ENCODE measurements at places on chromosomes 4 and X.

DNA sequence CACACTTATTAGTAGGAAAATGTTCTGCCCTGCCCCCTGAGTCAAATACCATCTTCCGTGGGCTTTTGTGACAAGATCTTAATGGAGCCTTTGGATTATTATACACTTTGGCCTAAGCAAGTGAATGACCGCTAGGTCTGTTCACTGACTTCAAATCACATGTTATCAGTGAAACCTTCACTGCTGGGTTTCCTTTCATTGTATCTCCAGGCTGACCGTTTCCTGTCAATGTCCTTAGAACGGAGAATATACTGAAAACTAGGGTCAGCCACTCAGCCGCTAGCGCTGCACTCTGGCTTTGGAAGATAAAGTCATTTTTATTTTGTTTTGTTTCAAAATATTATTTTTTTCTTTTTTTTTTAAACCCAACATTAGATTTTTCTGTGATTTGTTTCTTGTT, 107.0 kb upstream of the TLL1 start:
- DNase-seq, result no peak

- no peak for DNase-seq
Measured at GRCh38 chr4:102299354-102300107, 45.8 kb downstream of the SLC39A8 start.

GRCh38 chrX:107429090-107429489, 20.4 kb upstream of the FRMPD3 start:
- no peak for DNase-seq

DNA sequence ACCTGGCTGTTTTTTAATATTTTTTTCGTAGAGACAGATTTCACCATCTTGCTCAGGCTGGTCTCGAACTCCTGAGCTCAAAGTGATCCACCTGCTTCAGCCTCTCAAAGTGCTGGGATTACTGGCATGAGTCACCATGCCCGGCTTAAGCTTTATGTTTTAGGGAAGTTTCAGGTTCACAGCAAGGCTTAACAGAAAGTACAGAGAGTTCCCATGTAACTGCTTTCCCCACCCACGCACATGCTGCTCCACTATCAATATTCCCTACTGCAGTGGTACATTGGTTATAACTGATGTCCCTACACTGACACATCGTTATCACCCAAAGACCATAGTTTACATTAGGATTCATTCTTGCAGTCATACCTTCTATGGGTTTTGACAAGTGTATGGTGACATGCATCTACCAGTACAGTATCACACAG, 62.7 kb downstream of the PRPS1 start:
- DNase-seq, result no peak

DNA sequence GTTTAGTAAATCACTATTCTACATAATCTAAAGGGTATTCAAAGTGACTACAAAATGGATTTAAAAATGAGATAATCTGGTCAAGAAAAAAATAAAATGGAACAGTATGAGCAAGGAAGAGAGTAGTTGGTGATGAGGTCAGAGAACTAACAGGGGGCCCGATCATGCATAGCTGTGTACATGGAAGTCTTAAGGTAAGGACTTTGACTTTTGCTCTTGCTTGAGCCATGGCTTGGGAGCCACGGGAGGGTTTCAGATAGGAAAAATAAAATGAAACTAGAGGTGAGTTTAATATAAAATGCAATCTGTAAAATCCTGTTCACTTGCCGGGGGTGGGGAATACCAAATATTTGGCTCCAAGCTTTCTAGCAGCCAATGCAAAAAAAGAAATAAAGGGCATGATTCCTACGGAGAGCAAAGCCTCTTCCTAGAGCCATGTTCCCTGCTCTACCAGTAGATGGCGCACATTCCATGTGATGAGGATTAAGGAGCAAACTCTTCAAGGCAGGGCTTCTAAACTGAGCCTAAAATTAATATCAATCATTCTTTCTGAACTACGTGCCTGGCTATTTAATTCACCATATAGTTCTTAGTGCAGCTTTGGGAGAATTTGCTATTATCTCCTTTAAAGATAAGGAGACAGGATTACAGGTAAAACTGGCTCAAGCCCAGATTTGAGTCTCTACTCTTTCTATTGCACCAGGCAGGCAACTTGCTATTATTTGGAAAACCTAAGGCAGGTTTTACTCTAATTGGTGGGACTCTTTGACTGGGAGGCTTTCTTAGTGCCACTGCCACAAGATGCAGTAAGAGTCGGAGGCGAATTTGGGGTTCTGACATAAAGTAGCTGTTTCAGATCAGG, 6.8 kb upstream of the CLCN5 start:
- no peak for DNase-seq

DNA sequence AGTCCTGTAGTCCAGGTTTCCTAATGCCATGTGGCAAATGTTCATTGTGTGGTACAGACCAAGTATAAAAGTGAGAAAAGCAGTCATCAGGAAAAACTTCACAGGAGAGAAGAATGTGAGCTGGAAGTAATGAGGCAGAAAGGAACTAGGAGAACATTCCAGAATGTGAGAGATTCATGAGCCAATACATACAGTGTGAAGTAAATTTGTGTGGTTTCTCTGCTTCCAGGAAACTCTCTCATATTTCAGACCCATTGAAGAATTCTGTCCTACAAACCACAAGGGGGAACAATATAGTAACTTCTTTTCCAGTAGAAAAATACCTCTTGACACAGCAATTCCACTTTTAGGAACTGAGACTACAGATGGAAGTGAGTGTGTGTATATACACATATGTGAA, 136.5 kb downstream of the RNF150 start:
- DNase-seq, result no peak

GRCh38 chr4:54614149-54614548, 43.6 kb upstream of the KIT start:
- DNase-seq, result no peak

GRCh38 chr4:4922441-4922840, 63.0 kb downstream of the MSX1 start:
- DNase-seq, result no peak

DNA sequence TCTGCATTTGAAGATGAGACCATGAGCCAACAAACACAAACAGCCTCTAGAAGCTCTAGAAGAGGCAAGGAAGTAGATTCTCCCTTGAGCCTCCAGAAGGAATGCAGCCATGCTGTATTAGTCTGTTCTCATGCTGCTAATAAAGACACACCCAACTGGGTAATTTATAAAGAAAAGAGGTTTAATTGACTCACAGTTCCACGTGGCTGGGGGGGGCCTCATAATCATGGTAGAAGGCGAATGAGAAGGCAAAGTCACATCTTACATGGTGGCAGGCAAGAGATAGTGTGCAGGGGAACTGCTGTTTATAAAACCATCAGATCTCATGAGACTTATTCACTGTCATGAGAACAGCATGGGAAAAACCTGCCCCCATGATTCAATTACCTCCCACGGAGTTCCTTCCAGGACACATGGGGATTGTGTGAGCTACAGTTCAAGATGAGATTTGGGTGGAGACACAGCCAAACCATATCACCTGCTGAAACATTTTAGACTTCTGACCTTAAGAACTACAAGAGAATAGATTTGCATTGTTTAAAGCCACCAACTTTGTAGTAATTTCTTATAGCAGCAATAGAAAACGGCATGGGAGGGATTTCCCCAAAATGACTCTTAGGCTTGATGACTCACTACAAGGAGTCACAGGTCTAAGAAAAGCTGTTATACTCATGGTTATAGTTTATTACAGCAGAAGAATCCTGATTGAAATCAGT, 284.4 kb upstream of the SFRP2 start:
- no peak for DNase-seq

GRCh38 chr4:151657896-151658295, 102.9 kb downstream of the GATB start:
- no peak for DNase-seq

DNA sequence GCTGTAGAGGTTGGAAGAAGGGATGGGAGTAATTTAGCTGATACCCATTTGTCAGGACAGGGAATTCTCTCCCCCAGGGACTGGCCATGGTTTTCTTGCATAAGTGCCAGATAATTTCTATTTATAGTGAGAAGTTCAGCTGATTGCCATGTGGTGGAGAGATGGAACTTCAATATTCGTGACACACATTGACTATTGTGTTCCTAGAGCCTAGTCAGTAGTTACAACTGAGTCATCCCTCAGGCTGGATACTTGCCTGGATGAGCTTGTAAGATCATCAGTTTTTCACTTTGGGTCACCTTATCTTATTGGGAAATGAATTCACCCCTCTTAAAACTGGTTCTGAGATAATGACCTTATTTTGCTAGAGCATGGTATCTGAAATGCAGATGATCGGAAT, 32.2 kb downstream of the CFAP299 start:
- DNase-seq, result no peak

GRCh38 chrX:111411557-111411956, 435 bp downstream of the DCX start:
- no peak for DNase-seq

- no peak for DNase-seq
Measured at GRCh38 chr4:10458177-10458576, 951 bp upstream of the ZNF518B start.

DNA sequence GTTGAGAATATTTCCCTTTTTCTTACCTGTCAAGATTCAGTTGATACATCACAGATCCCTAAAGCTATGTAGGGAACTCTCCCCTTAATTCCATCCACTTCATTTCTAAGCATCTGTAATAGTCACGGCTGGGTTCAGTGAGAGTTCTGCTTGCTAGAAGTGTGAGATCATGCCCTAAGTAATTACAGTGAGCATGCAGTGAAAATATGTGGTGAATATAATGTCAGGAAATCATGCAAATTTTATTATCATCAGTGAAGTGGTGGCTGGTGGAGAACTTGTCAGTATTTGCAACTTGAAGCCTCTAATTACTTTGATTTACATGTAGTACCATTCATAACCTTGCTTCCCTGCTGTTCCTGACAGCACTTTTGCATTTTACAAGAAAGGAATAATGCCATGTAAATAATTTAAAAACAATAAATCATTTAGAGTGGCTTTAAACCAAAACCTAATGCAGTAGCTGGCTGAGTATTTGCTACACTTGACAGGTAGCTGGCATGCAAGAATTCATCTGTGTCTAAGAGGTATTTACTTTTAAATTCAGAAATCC, 28.3 kb upstream of the CFAP299 start:
- DNase-seq, result no peak

- no peak for DNase-seq
Measured at GRCh38 chr4:1187182-1187581, 14.8 kb upstream of the SPON2 start.

DNA sequence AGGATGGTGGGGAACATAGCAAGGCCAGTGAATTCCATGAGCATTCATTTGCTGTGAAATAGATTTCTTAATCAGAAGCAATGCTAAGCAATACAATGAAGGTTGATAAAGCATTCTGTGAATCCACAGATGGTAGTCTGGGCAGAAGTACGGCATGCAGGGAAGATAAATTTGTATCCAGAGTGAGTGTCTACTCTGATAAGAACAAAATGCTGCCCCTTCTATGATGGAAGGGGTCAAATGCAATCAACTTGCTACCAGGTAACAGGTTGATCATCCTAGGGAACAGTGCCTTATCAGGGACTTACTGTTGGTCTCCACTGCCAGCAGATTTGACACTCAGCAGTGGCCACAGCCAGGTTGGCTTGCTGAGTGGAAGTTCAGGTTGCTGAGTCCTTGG, 189.4 kb downstream of the MAB21L2 start:
- no peak for DNase-seq

DNA sequence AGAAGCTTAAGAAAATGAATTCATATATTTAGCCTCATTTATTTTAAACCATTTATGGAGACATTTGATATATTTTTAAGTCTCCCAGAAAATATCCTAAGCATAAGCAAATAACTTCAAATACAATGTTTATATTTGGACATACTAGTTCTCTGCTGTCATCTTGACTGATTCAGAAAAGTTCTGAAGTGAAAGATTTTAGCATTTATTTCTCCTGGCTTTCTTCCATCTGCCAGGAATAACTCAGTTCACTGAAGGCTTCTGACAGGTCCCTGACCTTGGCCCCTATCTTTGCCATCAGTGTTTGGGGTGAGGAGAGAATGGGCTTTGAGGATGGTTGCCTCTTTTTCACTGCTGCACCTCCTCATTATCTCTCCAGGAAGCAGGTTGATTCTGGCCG, 115.7 kb downstream of the SLIT2 start:
- no peak for DNase-seq

DNA sequence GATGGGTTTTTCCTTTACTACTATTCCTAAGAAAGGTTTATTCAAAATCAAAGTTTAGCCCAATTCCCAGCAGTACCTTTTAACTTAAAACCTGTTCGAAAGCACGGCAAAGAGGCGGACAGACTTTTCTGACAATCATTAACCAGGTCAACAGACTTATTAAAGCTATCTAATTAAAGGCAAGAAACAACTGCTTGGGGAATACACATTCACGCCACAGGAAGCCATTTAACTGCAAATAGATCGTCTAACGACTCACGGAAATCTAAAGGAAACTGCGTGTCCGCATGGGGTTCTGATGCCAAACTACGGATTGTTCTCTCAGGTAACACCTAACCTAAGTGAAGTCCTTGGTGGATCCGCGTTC, 663 bp upstream of the USP53 start:
- no peak for DNase-seq

DNA sequence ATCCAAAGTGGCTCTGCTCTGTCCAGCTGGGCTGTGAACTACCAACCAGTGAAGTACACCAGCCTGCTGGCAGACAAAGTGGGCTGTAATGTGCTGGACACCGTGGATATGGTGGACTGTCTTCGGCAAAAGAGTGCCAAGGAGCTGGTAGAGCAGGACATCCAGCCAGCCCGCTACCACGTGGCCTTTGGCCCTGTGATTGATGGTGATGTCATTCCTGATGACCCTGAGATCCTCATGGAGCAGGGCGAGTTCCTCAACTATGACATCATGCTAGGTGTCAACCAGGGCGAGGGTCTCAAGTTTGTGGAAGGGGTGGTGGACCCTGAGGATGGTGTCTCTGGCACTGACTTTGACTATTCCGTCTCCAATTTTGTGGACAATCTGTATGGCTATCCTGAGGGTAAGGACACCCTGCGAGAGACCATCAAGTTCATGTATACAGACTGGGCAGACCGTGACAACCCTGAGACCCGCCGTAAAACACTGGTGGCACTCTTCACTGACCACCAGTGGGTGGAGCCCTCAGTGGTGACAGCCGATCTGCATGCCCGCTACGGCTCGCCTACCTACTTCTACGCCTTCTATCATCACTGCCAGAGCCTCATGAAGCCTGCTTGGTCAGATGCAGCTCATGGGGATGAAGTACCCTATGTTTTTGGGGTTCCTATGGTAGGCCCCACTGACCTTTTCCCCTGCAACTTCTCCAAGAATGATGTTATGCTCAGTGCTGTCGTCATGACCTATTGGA, 22.6 kb downstream of the NLGN3 start:
- DNase-seq, result no peak

DNA sequence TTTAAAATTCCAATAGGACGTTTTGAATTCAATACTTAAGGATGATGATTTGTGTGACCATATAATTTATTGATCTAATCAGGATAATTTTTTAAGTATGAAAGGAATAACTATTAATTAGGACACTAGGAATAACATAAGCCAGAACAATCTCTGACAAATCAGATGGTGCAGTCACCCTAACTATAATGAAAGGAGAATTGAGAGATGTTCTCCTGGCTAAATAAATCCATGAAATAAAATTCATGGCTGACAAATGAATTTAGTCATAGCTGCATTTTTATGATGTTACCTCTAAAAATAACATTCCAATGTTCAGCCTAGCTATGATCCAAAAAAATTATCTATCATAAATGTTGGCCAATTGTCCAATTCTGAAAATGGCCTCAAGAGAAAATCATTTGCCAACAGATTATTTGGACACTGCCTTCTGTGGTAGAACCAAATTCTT, 190.6 kb upstream of the NEIL3 start:
- no peak for DNase-seq

GRCh38 chr4:98226396-98226795, 34.8 kb upstream of the RAP1GDS1 start:
- DNase-seq, result no peak

- no peak for DNase-seq
Measured at GRCh38 chr4:185933078-185933581, 121.1 kb upstream of the SORBS2 start.

Measured in cortex of kidney (tissue), 1 donor.